ENCODE measurements at places on chromosomes 16 and 17. TPM values are rescaled to one million over a fixed set of nuclear protein-coding genes. Genes with fewer than 3 reads are reported as not detected.

DNA sequence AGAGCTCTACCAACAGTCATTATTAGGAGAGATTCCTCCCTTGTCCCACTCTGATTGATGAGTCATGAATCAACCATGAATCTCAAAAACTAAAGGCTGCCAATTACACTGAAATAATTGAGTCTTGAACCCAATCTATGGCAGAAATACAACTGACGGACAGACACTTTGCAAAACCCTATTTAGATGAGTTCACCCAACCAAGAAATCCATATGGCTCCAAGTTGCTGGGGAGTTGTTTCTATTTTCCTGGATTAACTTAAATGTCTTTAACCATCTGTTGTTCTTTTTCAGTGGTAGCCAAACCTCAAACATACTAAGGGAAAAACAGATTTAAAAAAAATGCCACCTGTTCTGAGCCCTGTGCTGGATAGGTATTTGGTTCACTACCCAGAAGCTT lies 151.0 kb downstream of the SHISA9 start:
- H3K4me3 ChIP-seq = no peak overlapping the region
- H3K27me3 ChIP-seq = no peaks in the 10 kb centered on the region
- no peaks in the 10 kb centered on the region for H3K4me1 ChIP-seq
- H3K36me3 ChIP-seq = no peaks in the 10 kb centered on the region

COG8 gene
- 42.5 TPM for total RNA-seq

KRT14 gene
- total RNA-seq = 0.19 TPM

DNA sequence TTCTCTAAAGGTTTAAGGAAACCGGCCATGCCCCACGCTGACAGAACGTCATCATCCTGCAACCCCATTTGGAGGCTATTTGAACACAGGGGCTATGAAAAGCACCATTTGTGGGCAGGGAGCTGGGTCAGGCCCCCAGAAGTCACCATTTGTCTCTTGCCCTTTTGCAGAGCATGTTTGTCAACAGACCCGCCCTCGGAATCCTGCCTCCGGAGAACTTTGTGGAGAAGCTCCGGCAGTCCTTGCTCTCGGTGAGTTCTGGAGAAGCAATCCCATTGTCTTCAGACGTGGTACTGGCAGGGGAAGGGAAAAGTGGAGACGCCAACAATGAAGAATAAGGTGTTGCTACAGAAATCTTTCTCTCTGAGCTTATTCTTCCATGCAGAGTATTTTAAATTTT lies 33.5 kb downstream of the TMEM186 start:
- H3K27me3 ChIP-seq = no peaks in the 10 kb centered on the region
- H3K4me1 ChIP-seq = no peaks in the 10 kb centered on the region
- H3K27ac ChIP-seq = no peak overlapping the region
- H3K36me3 ChIP-seq = peaks cover 11% of the 10 kb centered on the region

DNA sequence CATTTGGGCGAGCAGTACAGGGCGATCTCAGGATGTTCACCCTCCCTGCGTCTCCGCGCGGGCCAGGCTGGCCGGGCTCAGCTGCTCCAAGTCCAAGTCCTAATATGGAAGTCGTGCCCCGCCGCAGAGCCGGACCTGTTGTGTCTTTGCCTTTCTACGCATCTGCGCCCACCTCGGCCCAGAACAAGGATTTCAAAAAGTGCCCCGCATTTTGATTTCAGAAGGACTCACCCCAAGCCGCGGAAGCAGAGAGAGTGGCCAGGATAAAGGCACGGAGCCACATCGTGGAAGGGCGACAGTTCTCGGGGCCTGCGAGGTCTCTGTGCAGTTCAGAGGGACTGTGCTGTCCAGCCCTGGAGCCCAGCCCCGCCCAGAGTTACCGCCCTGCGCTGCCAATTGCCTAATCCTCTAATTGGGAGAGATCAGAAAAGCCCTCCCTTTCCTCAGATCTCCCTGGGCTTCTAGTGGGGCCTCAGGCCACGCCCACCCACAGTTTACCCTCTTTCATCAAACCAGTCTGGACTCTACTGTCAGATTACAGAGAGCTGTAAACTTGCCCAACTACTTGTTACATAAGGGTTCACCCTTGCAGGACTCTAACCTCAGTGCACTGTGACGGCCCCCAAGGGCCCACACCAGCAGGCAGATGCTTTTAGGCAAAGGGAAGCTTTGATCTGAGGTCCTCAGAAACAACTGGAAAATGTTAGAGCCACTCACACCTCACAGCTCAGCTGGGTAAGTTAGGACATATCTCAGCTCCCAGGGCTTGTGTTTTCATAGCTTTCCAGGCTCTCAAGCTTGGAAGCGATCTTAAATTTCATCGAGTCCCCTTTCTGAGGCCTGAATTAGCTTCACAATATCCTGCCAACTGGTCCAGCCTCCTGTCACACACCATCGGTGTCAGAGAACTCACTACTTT lies at the start of gene CES1:
Gene CES1, minus strand, starts transcription at position 324 of the 919 bp plus-strand sequence. Its CDS starts 41 bp downstream, at position 283.
- DNase-seq = no peak
- peaks cover 8% of the 10 kb centered on the region for H3K27me3 ChIP-seq
- H3K4me3 ChIP-seq = no peak within 1 kb of the TSS
- H3K36me3 ChIP-seq = no peaks in the 10 kb centered on the region
- no peak within 1 kb of the TSS for H3K27ac ChIP-seq
- peaks cover 5% of the 10 kb centered on the region for H3K4me1 ChIP-seq

VTN gene
- total RNA-seq = 54.1 TPM

ASGR2 gene
- total RNA-seq = 1.3 TPM

DNA sequence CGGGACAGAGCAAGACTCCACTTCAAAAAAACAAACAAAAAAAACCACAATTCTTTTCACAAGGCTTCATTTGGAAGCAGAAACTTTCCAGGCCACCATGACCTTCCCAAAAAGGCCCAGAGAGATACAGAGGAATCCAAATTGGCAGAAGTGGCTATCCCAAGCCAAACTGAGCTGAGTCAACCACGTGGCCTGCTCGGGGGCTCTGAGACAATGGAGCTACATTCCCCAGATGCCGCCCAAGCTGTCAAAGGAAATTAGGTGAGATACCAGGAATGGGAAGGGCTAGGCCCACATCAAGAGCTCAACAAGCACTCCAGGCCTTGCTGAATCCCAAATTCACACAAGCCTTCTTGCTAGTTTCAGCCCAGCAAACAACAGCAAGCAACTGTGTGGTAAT lies 5.7 kb upstream of the EXOSC6 start:
- no peak for DNase-seq
- no peak overlapping the region for H3K27ac ChIP-seq
- no peaks in the 10 kb centered on the region for H3K4me1 ChIP-seq
- no peak overlapping the region for H3K4me3 ChIP-seq
- no peaks in the 10 kb centered on the region for H3K27me3 ChIP-seq
